ENCODE measurements at places on chromosomes 6 and 20.

DNA sequence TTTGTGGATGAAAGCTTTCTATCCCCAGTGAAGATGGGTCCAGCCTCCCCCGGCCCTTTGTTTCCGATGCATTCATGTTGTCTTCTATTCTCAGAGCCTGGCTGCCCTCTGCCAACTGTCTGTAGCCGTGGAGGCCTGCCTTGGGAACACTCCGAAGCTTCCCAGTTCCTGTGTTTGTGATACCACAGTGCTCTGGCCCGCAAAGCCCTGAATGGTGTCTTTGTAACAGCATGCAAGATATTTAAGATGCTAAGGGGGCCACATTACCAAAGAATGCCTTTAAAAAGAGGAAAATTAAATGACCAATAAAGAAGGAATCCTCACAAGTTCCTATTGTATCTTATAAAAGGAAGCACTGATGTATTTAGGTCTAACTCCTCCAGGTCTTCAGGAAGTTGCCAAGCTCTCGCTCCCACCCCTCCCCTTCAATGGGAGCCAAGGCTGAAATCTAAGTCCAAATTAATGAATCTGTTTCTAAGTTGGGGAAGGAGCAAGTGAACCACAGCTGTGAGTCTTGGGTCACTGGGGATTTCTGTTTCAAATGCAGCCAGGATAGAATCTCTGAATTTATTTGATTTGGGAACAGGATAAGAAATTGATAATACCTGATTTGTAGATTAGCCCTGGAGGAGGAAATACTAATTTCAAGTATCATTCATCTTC is 596.1 kb downstream of the QKI start:
- DNase-seq, result no peak

GRCh38 chr20:54535746-54536145 is 60.4 kb downstream of the DOK5 start:
- no peak for DNase-seq

DNA sequence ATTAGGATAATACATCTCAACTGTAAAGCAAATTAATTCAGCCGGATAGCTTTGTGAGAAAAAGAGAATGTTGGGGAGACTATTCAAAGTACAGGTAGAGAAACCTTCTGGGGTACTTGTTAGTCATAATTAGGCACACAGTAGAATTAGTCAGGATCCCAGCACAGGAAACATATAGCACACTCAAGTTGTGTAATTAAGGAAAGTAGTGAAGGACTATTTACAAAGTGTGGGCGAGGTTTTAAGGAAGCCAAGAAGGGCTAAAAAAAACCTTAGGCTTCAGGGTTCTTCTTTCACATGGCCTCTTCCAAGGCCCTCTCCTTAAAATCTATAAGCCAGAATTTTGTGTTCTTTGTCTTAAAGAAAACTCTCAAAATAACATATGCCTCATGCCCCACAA is 126.7 kb downstream of the RTN4IP1 start:
- no peak for DNase-seq

GRCh38 chr20:50353289-50353961 is 156.8 kb upstream of the PTPN1 start:
- DNase-seq, result no peak

DNA sequence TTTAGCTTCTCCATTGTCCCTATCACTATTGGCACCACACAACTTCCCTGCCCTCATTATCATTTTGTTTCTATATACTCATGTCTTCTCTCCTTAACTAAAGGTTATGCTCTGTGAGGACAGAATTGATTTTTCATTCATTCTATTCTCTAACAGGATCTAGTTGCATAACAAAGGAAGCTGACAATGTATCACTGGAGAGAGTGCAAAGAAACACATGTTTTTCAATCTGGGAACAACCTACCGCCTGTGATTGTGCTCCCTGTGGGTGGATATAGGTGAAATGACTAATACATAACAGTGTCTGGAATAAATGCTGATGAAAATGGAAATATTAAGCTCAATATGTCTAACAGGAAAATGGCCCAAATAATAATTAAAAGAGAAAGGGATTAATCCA is 56.6 kb downstream of the COL12A1 start:
- peak; percentile 60 for DNase-seq

GRCh38 chr6:28105245-28105639 is 19.2 kb upstream of the ZSCAN16 start:
- DNase-seq, result no peak

DNA sequence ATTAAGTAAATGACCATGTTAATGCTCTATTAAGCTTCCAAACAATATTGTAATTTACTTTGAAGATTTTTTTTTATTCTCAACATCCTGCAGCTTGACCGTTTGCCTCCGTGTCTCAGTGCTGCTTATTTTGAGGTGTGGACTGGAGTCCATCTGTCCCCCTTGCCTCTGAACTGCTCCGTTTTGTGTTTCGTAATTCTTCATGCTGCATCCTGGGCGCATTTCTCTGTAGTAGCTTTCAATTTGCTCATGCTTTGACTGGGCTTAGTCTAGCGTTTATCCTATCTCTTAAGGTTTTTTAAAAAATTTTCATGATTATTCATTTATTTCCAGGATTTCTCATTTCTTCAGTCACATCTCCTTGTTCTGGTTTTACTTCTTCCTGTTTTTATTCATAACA is 37.8 kb downstream of the PTPN1 start:
- no peak for DNase-seq

DNA sequence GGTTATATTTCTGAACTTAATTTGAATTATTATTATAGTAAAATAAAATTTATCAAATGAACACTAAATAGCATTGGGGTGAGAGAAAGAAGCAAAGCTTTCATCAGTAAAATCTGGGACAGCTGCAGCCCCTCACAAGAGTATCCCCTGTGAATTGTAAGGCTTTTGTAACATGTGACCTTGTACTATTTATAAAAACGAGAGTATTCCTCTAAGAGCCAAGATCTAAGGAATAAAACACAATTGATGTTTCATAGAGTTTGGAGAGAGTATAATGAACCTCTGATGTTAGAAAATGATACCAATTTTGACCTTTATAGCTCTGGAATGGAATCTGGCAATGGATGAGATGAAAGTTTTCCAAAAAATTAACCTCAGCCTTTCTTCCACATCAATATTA is 617.2 kb upstream of the ID4 start:
- no peak for DNase-seq

DNA sequence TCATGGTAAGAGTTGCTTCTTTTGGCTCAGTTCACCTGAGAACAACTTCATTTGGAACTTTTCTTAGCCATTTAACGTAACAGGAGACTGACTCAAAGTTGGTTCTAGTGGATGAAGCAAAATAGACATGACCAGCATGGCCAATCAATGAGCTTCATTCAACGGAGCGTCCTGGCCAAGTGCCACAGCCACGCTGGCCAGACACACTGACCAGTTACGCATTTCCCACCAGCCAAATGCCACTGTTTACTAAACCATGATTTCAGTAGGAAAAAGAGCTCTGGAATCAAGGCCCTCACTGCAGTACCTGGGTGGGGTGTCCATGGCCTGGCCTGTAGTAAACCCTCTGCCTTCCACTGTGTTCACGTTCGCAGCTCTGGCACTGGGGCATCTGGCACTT is 80.4 kb downstream of the POPDC3 start:
- DNase-seq, result no peak

GRCh38 chr6:31580807-31581433 is 1.3 kb downstream of the LTB start:
- DNase-seq, result peak; percentile 87

DNA sequence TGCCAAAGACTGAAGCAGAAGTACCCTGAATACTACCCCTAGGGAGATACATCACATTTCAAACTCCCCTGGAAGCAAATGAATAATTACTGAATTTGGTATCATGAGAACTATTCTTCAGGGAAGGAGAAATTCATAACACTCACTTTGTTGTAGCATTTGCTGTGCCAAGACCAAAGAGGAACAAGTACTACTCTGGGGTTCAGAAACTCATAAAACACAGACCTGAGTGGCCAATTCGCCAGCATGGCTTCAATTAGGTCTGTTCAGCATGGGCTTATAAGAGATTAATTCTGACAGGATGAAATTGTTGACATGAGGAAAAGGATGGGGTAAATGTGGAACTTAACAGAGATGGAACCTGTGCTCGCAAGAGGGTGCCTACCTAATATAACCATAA is 6.5 kb downstream of the ELOVL5 start:
- DNase-seq, result no peak

DNA sequence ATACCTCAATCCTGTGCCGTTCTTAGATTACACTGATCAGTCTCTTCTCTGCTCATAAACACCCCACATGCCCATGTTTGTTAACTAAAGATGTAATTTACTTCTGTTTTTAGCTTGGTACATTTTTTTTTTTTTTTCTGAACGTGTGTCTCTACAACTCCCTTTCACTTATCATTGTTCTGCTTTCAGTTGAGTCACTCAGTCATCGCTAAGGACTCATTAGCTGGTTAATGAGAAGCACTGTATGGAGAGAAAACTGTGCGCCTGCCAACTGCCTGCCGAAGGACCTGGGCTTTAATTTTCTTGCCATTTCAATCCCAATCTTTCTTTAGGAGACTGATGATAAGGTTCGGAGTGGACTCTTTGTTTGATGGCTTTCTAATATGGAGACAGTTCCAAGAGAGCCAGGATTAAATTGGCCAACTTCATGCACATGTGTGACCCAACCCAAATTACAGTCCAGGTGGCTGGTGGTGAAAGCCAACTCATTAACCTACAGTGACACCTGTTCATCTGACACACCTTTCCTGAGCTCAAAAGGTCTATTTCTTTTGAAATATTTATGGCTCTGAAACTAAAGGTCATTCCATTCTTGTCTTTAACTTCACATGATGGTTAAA is 334.1 kb downstream of the BCKDHB start:
- no peak for DNase-seq

DNA sequence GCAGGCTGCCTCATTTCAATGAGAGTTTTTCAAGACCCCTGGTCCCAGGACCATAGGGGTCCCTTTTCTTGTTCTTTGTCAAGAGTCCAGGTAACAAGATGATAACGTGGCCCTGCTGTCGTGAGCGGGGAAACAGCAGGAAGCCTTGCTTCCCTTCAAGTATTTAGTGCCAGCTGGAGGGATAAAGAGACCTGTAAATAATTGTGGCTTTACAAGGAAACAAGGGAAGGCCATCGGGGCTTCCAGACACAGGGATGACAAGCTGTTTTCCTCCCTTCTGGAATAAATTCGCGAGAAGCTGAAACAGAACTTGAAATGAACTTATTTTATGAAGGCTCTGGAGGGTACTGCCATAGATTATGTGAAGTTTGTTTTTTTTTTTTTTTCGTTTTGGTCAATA is 163.2 kb downstream of the SYNDIG1 start:
- DNase-seq, result no peak

DNA sequence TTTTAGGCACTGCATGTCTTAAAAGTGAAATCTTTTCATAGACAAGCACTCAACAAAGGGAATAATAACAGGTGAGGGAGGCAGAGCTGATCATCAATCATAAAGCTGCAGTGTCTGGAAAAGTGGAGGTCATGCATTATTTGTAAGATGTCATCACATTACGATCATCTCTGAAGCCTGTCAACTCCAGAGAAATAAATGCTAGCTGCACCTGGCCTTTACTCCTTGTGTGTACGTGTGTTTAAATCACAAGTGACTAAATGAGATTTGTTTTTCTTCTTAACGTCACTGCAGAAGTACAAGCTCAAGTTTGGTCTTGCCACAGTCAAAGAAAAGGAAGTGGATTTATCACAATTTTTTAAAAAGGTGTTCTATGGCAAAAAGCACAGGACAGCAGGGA is 275.5 kb upstream of the SGK1 start:
- DNase-seq, result no peak

- peak; percentile 80 for DNase-seq
Measured at GRCh38 chr20:57395111-57395966, 4.1 kb downstream of the RBM38 start.

- no peak for DNase-seq
Measured at GRCh38 chr6:35489995-35490791, 6.7 kb downstream of the TEAD3 start.

DNA sequence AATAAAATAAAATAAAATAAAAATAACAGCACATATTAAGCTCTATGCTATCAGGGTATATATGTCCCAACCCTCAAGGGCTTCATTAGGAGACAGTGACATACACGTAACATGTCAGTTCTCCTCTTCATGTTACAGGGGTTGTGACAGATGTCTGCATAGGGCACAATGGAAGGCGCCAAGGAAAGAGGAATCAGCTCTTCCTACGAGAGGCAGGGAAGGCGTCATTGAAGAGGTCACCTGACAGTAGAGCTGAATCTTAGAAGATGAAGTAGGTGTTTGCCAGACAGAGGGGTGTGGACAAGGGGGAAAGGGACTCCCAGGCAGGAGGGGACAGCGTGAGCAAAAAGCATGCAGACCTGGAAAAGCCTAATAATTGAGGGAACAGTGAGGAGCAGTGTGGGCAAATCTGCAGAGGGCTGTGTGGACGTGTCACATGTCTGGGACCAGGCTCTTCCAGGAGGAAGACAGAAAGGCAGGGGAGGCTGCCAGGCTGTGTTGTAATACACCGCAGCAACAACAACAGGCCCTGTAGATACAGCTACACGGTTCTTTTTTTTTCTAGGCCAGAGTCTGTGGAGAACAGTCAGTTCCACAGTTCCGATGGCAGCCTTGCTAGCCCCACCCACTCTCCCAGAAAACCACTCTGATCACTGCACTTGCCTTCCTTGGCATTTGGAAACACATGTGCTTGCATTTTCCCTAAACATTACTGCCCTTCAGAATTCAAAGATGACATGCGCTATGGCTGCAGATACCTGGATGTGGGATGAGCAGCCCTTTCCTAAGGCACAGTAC is 2.5 kb upstream of the FKBP5 start:
- no peak for DNase-seq

DNA sequence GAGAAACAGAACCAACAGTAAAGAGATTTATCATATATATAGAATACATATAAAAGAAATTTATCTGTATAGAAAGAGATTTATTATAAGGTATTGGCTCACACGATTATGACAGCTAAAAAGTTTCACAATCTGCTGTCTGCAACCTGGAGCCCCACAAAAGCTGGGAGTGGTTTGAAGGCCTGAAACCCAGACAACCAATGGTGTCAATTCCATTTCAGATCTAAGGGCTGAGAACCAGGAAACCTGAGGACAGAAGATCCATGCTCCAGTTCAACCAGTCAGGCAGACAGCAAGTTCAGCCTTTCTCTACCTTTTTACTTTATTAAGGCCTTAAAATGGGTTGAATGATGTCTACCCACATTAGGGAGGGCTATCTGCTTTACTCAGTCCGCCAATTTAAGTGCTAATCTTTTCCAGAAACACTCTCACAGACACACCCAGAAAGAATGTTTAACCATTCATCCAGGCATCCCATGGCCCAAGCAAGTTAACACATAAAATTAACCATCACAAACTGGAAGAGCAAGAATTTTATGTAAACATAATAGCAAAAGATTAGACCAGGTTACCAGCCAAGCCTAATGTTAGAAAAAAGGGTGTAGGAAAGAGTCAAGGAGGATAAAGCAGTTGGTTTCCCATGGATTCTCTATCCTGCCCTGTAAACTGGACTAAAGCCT is 170.9 kb downstream of the FUT9 start:
- DNase-seq, result no peak

GRCh38 chr6:125678601-125679000 is 70.8 kb upstream of the HEY2 start:
- no peak for DNase-seq

All from endothelial cell of umbilical vein (primary cell).